ENCODE measurements at places on chromosomes 5 and 9.

DNA sequence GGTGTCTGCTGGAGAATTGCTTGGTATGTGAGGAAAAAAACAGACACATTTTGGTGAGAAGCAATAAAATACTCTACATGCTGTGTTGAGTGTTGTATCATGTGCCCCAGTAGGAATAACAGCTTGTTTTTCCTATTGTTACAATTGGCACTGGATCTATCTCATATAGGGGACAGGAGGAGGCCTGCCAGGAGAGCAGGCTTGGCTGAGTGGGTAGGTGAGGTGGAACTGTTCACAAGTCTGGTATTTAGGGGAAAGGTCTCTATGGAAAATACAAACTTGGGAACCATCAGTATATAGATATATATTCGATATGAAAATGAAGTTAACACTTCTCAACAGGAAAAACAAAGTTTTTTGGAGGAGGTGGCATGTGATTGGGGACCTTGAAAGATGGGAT is 9.5 kb upstream of the SH3TC2 start:
- no peak for DNase-seq

- DNase-seq = no peak
Measured at GRCh38 chr9:18473652-18474279, at the start of gene ADAMTSL1. ADAMTSL1 (plus strand) TSS chr9:18474153; CDS start chr9:18474233, 80 bp downstream.

DNA sequence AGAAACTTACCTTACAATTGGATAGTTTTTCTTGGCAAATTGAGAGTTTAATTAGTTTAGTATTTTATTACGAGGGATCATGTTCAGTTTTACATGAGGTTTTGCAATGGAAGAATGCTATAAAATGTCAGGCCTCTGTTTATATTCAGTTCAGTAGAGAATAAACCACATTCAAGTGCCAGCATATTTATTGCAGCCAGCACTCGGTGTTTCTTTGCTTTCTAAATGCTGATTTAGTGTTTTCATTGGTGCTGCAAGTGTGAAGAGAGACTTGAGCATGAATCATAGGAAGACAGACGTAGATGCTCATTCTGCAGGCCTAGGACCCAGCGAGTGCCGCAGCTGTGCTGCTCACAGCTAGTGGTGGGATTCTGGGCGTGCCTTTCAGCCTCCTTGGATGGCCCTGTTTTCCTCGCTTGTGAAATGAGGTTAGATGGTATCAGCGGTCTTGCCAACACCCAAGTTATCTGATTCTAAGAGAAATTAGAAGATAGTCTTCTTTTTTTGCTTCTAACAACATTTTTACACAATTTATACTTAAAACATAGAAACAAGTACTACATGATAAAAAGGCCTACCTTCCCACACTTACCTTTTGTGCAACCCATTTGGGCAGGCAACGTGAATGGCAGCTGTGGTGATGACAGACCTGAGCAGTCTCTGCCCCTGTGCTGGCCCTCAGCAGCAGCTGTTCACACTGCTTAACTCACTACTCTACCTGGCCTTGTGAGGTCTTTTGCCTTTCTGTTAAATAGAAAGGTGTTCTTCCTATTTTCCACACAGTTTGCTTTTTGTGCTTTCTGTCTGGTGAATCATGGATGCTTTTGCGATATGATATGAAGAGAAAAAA is 26.8 kb upstream of the TNFAIP8 start:
- no peak for DNase-seq

DNA sequence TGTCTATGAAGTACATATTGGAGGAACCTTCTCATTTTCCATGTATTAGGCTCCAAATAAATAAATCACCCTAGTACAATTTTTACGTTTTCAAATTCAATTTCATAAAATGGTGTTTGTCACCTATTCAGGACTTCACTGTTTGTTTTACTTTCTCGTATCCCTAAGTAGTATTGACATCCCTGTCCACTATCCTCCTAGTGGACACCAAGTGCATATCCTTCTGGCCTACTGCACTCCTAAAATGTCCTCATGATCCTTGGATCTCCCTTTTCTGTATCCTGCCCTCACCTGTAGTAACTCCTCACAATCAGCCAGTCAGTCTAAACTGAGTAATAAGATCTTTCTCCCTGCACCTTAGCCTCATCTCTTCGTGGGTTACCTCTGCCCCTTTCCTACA is 539.9 kb downstream of the DMRTA1 start:
- no peak for DNase-seq

DNA sequence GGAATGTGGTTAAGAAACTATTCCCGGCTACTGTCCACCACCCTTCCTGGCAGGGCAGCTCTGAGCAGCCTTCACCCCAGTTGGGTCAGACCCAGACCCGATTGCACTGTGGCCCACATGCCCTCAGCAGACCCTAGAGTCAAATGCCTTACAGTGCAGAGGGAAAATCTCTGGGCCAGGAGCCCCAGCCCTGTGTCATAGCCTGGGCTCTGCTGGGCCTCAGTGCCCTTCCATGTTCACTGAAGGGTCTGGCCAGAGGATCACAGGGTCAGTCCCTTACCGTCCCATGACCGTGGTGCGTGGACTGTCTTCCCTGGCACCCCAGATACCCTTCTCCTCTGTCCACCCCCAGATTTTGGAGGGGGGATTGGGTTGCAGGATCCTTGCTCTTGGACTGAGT is 73.5 kb upstream of the COL5A1 start:
- no peak for DNase-seq

GRCh38 chr9:108811944-108812343 is 43.8 kb downstream of the ACTL7B start:
- no peak for DNase-seq

DNA sequence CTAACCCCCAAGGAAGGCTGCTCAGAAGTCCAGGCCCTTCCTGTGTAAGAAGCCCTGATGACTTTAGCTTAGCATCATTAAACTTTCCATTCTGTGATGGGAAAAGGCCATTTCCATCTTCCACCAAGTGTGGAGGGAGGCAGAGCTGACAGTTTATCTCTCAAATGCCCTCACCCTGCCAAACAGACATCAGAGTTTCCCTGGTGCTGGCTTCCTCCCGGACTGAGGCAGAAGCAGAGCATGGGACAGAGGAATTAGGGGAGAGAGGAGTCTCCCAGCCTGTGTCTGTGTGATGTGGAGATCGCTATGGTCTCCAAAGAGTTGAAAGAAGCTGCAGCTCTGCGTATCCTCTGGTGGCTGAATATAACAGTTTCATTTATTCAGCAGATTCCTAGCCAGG is 57.4 kb upstream of the CTNNA1 start:
- DNase-seq = no peak

- no peak for DNase-seq
Measured at GRCh38 chr5:173746047-173746646, 129.7 kb upstream of the BOD1 start.

DNA sequence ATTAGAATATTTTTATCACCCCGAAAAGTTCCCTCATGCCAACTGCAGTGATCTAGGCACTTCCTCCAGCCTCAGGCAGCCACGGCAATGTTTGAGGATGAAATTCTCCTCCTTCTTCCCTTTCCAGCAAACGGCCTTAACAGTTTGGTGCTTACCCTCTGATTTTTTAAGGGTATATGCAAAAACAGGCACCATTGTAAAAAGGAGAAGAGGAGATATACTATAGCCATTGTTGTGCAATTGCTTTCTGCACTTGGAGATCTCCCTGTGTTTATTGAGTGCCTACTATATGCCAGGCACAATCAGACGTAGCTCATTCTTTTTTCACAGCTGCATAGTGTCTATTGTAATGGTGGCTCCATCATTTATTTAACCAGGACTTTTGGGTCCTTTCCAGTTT is 29.4 kb downstream of the GSN start:
- DNase-seq = no peak

DNA sequence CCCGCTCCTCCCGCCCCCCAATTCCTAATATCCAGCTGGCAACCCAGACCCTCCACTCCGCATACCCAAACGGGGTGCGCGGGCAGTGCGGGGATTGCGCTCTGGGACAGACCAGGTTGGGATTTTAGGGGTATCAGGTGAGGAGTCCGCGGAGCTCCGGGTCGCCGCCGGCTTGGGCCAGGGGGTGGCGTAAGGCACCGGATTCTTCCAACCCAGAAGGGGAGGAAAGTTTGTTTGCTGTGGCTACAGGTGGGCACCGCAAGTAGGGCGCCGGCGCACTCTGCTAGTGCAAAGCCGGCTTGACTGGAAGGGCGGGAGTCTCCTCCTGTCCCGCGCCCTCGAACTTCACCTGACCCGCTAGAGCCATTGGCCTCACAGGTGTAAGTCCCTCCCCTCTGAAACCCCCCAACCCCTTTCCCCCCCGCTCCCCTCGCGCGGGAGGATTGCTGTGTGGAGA is 709 bp downstream of the IQGAP2 start:
- peak; percentile 31 for DNase-seq

- no peak for DNase-seq
Measured at GRCh38 chr5:14445013-14445412, 136.6 kb upstream of the OTULINL start.

DNA sequence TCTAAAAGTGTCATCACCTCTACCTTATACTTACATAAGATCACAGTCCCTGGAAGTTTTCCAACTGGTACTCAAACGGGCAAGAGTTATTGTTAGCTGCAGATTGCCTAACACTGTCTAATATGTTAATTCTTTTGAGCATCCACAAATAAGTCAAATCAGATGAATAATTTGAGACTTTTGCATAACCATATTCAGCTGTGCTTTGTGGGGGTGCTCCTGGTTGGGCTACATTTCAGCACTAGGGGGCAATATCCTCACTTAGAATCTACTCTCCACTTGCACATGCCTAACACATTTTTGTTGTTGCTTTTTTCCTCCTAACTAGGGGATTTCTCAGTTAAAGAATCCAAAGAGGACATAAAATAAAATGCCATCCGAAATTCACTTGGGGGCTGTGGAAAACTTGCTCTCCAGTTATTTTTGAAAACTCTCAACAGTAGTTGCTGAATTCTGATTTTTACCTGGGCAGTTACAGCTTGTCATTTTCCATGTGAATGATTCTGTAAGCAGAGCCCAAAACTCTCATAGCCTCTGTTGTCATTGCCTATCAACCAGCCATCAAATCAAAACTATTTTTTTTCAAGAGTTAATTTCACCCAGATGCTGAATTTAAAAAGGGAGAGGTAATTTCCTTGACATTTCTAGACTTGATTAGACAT is 71.5 kb downstream of the TRIM36 start:
- DNase-seq = peak; percentile 0

DNA sequence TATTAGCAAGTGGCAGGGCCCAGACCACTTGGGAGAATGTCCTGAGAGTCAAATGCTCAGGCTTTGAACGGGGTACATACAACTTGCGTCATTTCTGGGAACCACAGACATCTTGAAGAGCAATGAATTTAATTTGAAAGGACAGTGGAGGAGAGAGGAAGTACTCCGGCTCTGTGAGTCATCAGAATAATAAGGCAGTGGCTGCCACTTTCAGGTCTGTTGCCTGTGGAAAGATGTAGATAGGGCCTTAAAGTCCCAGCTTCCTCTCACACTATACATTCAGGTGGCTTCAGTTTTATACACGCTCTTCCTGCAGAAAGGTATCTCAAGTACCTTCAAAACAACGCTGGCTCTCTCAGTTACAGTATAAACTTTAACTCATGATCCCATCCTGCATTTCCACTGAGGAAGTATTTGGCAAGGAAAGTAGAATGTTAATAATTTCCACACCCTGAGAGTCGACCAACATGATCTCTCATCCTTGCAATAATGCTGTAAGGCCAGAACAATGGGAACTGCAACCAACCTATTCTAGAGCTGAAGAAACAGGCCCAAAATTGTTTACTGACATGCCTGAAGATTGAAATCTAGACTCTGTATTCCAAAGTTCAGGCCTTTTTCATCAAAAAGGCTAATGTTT is 6.8 kb upstream of the PRUNE2 start:
- DNase-seq = no peak

DNA sequence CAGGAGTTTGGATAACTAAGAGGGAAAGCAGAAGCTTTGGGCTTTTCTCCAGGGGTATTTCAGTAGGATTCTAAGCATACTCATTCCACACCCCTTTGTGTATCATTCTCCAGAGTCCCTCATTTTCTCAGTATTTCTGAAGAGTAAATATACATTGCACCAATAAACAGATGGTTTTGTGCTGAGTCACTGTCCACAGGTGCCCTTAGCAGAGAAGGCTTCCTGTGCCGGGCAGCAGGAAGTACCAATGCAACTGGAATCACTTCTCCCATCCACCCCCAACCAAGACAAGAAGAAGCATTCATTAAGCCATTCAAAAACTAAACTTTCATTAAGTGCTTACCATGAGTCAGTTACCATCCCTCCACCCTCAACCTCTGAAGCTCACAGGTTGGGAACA is 3.6 kb upstream of the CCNJL start:
- DNase-seq = no peak

DNA sequence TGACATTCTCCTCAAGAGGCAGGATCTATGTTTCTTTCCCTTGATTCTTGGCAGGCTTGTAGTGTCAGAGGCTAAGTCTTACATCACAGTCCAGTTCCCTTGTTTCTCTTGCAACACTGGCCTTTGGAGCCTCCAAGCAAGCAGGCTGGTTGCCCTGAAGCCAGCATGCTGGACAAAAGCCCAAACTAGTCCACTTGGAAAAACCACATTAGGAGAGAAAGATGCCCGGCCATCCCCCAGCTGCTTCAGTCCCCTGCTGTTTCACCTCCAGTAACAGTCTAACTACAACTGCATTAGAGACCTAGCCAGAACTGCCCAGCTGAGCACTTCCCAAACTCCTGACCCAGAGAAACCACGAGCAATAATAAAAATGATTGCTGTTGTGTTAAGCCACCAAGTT is 87.6 kb downstream of the ADAMTS6 start:
- no peak for DNase-seq

DNA sequence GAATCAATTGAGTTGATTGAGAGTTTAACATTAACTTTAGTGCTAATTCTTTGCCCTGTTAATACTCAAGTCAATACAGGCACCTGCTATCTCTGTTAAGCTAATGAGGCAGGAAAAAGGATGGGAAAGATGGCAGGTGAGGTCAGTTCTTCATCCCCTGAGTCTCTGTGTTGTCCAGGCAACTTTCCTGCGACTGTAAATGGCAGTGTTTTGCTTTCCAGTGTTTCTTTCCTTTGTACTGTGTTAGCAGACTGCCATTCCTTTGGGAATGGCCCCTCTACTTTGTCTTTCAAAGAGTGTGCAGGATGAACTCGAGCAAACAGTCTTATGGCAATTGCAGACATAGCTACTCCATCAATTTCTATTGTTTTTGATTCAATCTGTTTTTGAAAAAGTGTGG is 202.2 kb upstream of the VLDLR start:
- no peak for DNase-seq

DNA sequence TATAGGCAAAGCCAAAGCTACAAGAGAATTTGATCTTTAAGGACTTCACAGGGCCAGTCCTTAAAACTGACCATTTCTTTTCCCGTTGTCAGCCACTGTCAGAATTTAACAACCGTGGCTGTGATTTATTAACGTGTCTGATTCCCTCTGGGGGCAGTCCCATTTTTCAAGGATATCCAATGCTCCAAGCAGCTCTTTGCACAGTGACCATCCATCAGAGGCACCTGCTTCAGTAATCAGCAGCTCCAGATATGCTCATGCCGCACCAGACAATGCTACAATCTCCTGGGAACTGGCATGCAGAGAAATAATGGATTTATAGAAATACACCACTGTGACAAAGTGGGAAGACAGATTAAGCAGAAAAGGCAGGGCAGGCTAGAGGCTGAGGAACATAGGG is 163.3 kb upstream of the PPP1R2B start:
- DNase-seq = no peak

All from stimulated activated CD4-positive, alpha-beta T cell treated with anti-CD3 and anti-CD28 coated beads, Interleukin-1b, Interleukin-23, amount 100 ng/mL, for 4 hours (primary cell).